ENCODE measurements at places on chromosomes 7 and 10.

DNA sequence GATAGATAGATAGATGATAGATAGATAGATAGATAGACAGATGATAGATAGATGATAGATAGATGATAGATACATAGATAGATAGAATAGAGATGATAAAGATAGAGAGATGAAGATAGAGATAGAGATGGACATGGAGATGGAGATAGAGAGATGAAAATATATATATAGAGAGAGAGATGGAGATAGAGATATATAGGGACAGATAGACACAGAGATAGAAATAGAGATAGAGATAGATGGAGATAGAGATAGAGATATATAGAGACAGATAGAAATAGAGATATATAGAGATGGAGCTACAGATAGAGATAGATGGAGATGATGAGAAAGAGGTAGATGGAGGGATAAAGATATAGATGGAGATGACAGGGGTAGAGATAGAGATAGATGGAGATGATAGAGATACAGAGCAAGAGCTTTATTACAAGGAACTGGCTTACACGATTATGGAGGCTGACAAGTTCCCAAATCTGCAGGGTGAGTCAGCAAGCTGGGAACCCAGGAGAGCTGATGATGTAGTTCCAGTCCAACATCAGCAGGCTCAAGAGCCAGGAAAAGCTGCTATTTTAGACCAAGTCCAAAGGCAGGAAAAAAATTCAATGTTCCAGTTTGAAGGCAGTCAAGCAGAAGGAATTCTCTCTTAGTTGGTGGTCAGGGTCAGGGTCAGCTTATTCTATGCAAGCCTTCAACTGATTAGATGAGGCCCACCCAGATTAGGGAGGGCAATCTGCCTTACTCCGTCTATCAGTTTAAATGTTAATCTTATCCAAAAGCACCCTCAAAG is 37.1 kb downstream of the CAV1 start:
- no peak for DNase-seq

DNA sequence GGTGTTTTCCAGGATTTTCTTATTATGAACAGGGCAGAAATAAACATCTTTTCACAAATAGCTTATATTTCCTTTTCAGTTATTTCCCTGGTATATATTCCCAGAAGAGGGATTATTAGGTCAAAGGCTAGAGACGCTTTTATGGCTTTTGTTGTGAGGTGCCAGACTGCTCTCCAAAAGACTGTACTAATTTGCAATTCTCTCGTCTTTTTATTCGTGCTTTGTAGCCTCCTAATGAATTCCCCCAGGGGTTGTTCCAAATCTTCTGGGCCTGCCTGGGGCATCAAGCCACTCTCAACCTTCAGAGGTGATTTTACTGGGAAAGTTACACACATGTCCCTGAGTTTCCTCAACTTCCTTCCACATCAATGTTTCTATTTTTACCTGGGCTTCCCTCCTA is 34.0 kb upstream of the R3HCC1L start:
- no peak for DNase-seq

- DNase-seq: no peak
Observed at GRCh38 chr10:127881262-127881661, 11.5 kb downstream of the CLRN3 start.

GRCh38 chr10:96960872-96961271 is 128.8 kb downstream of the LCOR start:
- DNase-seq: no peak

GRCh38 chr7:118626739-118627138 is 402.2 kb downstream of the ANKRD7 start:
- no peak for DNase-seq

DNA sequence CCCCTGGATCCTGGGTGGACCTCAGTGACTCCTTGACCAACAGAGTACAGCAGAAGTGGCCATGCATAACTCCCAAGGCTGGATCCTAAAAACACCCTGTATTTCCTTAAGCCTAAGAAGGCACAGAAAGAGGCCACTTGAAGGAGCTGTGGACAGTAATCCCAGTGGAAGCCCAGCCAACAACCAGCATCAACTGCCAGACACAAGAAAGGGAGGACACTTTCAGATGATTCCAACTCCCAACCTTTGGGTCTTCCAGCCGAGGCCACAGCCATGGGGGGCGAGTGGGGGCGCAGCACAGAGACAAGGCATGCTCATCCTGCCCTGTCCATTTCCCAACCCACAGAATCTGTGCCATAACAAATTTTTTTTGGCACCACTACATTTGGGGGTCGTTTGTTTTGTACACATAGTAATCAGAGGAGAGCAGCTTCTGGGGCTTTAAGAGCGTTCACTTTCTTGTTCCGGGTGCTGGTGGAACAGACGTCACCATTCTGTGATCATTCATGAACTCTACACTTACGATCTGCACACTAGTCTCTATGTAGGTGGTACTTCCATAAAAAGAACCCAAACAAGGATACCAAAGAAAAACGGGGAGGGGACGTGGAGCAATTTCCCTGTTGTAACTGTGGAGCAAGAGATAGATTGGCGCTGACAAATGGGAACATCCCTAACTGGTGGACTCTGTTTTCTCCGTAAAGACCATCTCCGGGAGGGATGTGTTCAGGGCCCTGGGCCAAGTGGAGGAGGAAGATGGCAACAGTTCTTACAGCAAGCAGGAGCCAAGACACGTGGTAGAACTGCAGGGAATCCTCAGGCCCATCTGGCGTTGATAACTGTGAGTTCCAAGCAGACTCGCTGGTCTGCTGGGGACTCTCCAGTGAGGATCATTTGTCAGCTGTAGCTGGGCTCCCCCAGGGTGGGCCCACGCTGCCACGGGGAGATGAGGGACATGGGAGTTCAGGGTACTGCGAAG is 6.0 kb upstream of the SLC29A3 start:
- peak; percentile 35 for DNase-seq

GRCh38 chr10:113158183-113158582 is 208.1 kb downstream of the TCF7L2 start:
- no peak for DNase-seq

- DNase-seq: no peak
Observed at GRCh38 chr7:121385800-121386179, 10.3 kb downstream of the FAM3C start.

GRCh38 chr10:1187855-1188557 is 131.8 kb downstream of the WDR37 start:
- DNase-seq: peak; percentile 94

- no peak for DNase-seq
Observed at GRCh38 chr7:95730493-95731280, 41.7 kb upstream of the DYNC1I1 start.

DNA sequence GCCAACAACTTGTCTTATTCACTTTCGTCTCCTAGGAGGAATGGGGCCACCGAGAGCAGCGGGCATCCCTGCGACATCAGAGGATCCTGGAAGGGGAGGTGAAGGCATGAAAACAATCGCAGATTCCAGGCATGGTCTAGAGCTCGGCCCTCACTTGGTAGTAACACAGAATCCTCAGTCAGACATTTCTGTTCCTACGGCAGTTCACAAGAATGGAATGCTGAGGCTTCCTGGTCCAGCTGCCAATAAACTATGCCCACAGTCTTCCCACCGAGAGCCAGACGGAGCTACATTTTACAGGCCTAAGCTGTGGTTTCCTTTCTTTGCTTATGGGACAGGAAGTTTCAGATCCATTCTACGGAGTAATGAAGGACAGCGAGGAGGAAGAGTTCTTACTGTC is 75.8 kb downstream of the OR13A1 start:
- DNase-seq: no peak

GRCh38 chr7:55180963-55181542 is 162.2 kb downstream of the EGFR start:
- DNase-seq: no peak

- DNase-seq: no peak
Observed at GRCh38 chr7:132750530-132751217, 174.4 kb upstream of the PLXNA4 start.

DNA sequence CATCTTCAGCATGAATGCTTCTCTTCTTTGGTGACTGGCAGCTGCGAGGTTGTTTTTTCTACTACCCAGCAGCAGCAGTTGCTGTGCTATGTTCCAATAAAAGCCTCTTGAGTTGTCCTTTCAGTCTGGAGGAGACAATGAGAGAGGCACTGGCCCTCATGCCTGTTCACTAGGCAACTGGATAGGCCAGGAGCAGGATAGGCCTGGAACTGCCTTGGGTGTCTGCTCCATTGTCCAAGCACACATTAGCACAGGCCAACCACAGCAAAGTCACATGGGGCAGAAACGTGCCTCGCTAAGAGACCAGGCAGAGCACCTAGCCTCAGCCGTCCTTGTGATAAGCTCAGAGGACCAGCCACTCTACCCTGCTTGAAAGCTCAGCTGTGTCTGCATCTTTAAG is 76.9 kb upstream of the PDCD4 start:
- peak; percentile 94 for DNase-seq

- no peak for DNase-seq
Observed at GRCh38 chr7:18461785-18462467, 33.6 kb upstream of the HDAC9 start.

DNA sequence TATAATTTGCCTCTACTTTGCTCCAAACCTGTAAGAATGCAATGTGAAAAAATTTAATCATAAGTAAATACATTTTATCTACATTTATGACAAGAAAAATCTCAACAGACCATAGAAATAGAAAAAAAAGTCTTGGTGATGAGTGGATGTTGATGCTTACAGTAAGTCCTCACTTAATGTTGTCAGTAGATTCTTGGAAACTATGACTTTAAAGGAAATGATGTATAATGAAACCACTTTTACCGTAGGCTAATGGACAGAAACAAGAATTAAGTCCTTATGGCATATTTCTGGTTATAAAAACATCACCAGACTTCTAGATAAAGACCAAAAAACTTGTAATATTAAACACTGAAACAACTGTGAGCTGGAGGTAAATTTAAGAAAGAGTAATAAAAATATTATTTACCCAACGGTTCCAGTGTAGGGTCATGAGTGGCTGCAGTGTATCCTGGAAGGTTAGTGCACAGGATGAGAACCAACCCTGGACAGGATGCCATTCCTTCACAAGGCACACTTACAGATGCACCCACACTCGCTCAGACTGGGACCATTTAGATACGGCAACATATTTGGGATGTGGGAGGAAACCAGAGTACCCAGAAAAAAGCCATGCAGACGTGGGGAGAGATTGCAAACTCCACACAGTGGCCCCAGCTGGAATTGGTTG is 76.3 kb downstream of the GLCCI1 start:
- DNase-seq: no peak

DNA sequence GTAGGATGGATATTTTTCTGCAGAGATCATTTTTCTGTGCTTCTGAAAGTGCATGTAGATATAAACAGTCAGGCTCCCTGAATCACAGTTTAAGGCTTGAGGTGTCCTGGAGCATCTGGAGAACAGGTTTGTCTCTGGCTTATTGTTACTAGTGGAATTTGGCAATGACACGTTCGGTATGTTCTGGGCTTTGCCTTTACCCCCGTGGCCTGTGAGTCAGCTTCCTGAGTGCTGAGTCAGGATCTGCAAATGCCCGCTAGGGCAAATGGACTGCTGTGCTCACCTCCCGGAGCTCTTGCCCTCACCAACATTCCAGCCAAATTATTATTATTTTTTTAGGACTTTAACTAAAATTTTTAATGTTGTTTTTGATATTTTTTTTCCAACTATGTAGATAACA is 192.5 kb upstream of the PRSS1 start:
- no peak for DNase-seq

DNA sequence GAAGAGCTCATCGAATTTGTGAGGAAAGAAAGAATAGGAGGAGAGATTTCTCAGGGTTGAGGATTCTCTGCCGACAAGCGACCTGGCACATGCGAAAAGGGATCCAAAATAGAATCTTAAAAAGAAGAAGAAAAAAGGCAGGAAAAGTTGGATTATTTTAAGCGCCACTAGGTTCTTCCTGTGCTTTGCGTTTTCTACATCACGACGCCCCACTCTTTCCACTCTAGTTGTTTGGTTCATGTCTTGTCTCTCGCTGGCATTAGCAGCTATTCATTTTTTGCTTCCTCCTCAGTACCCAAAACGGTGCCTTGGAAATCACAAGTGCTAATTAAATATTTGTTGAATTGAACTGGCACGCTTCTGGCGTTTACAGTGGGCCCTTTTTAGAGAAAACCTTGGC is 674 bp upstream of the FRA10AC1 start:
- DNase-seq: peak; percentile 59

DNA sequence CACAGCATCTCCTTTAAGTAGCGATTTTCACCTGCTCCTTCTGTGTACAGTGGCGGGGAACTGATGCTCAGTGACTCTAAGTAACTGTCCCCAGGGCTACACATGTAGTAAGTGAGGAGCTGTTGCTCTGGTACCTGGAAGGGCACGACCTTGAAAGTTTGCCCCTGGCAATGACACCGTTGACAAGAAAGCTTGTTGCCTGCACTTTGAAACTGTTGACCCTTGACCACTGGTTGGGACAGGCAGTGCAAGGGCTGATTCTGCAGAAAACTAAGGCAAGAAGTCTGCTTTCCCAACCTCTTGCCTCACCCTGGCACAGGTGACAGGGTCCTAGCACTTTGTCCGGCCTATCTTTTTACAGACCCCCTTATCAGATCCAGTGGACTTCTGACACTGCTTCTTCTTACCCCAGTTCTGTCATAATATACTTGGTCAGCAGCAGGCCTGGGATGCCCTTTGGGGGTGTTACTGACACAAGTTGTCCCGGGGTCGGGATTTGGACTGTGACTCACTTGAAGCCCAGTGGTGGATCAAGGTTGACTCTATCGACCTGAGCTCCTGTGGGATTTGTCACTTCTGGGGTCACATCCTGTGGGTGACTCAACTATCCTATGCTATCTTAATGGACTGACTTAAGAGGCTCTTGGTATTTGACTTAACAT is 5.8 kb downstream of the ACSL5 start:
- DNase-seq: no peak

DNA sequence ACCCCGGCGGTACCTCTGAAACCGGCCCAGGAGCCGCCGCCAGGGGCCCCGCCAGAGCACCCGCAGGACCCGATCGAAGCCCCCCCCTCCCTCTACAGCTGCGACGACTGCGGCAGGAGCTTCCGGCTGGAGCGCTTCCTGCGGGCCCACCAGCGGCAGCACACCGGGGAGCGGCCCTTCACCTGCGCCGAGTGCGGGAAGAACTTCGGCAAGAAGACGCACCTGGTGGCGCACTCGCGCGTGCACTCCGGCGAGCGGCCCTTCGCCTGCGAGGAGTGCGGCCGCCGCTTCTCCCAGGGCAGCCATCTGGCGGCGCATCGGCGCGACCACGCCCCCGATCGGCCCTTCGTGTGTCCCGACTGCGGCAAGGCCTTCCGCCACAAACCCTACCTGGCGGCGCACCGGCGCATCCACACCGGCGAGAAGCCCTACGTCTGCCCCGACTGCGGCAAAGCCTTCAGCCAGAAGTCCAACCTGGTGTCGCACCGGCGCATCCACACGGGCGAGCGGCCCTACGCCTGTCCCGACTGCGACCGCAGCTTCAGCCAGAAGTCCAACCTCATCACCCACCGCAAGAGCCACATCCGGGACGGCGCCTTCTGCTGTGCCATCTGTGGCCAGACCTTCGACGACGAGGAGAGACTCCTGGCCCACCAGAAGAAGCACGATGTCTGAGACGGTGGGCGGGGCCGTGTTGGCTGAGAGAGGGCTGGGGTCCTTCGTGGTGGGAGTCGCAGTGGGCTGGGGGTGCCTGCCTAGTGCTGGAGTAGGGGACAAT is 3.8 kb downstream of the REPIN1 start:
- DNase-seq: no peak

- DNase-seq: peak; percentile 30
Observed at GRCh38 chr7:77549106-77549870, 12.2 kb downstream of the PTPN12 start.

All from pons (tissue), 1 donor.